ENCODE measurements at places on chromosomes 7 and 10. TPM values are rescaled to one million over a fixed set of nuclear protein-coding genes. Genes with fewer than 3 reads are reported as not detected.

The UNCX gene
- not detected for total RNA-seq

The AKR1C3 gene
- 31.1 TPM for total RNA-seq

The FKBP6 gene
- total RNA-seq = not detected

The GPR158 gene
- not detected for total RNA-seq

The ZNF365 gene
- 1.6 TPM for total RNA-seq

The COPG2 gene
- total RNA-seq = 14.5 TPM

The PTF1A gene
- total RNA-seq = 138 TPM

The SHH gene
- total RNA-seq = 0.78 TPM

The NCF1 gene
- total RNA-seq = not detected

The OR2F1 gene
- not detected for total RNA-seq

The PARD3 gene
- total RNA-seq = 36.1 TPM

The TMEM213 gene
- not detected for total RNA-seq

The EGFR gene
- 44.2 TPM for total RNA-seq

DNA sequence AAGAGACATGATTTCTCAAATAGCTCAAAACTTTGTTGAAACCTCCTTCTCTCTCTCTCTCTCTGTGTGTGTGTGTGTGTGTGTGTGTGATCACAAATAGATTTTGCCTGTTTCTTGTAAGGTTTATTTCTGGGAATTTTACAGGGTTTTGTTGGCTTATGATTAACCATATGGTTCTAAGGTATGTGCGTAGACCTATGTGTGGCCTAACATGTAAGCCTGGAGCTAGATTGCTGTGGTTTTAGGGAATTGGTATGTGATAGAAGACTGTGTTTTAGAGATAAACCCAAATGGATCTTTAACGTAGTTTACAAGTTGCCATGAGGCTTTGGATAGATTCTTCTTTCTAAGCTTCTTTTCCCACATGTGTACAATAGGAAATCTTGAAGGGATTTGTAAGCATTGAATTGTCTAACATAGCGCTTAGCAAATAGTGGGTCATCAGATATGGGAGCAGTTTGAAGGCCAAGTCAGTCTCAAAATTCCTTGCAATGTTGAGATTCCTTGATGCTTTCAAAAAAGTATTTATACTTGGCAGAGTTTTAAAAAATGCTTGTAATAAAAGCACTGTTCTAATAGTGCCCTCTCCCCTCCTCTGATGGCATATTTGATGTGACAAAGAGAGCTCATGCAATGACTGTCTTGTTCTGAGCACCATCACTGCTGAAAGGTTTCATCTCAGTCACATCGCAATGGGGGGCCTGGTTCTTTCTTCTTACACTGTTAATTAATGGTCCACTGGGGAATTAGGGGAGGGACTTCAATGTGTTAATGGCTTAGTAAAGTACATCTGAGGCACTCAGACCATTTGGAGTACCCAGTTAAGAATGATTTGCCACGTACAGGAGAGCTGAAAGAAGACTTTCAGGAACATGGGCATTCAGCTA is 118.2 kb downstream of the SNX10 start:
- no peak for DNase-seq

DNA sequence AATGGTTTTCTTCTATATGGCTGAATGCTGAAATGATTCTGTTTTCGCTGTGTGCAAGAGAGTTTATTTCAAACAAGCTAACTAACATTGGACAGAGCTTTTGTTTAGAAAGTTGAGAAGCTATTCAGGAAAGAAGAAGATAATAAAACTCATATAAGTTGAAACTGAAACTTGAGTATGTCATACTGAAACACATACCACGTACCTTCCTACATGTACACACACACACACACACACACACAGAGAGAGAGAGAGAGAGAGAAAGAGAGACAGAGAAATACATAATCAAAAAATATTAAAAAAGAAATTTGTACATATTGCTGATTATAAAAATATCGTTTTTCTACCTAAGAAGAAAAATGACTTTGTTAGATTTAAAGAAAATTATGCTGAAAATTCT is 561.9 kb upstream of the KCND2 start:
- DNase-seq = no peak

- no peak for DNase-seq
Measured at GRCh38 chr10:116774728-116775151, 32.4 kb upstream of the HSPA12A start.

DNA sequence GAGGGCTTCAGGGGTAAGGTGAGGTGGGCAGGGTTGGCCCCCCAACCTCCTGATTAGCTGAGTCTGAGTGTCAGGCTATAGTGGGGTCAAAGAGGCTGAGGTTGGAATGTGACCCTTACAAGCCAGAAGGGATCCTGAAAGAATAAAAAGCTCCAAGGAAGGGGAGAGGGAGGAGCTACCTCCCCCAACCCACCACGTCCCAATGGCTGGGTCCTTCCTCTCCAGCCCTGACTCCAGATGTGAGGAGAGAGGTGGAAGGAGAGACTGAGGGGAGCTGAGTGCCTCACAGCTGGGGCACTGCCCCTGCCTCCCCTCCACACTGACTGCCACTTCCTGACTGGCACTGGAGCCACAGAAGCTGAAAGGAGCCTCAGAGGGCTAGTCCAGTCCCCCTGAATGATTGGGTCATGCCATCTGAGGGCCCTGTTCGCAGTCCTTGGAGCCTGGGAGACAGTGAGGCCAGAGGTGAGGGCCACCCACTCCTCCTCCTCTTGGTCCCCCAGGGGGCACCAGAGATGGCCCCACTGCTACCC is 20.6 kb downstream of the IMPDH1 start:
- no peak for DNase-seq

- DNase-seq = peak; percentile 59
Measured at GRCh38 chr7:131106681-131107336, 220.9 kb upstream of the MKLN1 start.

- no peak for DNase-seq
Measured at GRCh38 chr10:1249142-1249920, 193.1 kb downstream of the WDR37 start.

DNA sequence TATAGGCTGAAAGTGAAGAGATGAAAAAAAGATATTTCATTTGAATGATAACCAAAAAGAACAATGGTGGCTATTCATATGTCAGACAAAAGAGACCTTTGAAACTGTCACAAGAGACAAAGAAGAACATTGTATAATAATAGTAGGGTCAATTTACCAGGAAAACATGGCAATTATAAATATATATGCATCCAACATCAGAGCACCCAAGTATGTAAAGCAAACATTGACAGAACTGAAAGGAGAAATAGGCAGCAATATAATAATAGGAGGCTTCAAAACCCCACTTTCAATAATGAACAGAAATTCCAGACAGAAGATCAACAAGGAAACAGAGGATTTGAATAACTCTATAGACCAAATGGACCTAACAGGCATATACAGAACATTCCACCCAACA is 876.2 kb downstream of the GRID1 start:
- DNase-seq = no peak

GRCh38 chr10:81865581-81865980 is 9.4 kb upstream of the NRG3 start:
- no peak for DNase-seq

GRCh38 chr10:68235111-68235510 is 3.2 kb upstream of the ATOH7 start:
- no peak for DNase-seq

DNA sequence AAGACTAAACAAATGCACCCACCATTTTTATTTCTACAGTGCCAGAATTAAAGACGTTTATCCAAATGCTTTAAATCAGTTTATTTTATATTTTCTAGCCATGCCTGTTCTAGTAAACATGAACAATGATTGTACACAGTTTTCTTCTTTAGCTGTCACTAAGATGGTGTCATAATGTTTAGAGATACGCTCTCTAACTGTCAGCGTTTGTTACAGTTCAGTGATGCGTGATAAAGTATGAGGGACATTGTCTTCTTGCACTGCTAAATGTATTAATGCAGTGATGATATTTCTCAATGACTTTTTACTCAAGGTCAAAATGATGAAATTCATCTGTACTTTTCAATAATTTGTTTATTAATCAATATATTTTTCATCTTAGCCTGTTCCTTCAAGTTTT is 513.6 kb downstream of the ATRNL1 start:
- DNase-seq = no peak

DNA sequence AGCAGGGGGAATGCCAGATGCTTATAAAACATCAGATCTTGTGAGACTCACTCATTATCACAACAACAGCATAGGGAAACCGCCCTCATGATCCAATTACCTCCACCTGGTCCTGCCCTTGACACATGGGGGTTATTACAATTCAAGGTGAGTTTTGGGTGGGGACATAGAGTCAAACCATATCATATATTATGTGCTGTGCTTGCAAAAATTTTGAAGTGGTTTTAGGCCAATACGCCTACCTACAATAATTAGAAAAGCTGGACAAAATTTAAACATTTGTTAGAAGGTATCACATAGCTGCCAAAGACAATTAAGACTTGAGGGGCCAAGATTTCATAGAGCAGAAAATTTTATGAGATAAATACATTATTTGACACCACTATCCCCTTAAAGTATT is 29.5 kb downstream of the NPSR1 start:
- no peak for DNase-seq

- DNase-seq = no peak
Measured at GRCh38 chr10:24346877-24347519, 138.1 kb downstream of the KIAA1217 start.

- DNase-seq = no peak
Measured at GRCh38 chr7:128842674-128843641, 12.8 kb downstream of the FLNC start.

- no peak for DNase-seq
Measured at GRCh38 chr7:3888096-3888495, 587.0 kb downstream of the SDK1 start.

GRCh38 chr7:86592185-86592584 is 51.5 kb upstream of the GRM3 start:
- DNase-seq = no peak

DNA sequence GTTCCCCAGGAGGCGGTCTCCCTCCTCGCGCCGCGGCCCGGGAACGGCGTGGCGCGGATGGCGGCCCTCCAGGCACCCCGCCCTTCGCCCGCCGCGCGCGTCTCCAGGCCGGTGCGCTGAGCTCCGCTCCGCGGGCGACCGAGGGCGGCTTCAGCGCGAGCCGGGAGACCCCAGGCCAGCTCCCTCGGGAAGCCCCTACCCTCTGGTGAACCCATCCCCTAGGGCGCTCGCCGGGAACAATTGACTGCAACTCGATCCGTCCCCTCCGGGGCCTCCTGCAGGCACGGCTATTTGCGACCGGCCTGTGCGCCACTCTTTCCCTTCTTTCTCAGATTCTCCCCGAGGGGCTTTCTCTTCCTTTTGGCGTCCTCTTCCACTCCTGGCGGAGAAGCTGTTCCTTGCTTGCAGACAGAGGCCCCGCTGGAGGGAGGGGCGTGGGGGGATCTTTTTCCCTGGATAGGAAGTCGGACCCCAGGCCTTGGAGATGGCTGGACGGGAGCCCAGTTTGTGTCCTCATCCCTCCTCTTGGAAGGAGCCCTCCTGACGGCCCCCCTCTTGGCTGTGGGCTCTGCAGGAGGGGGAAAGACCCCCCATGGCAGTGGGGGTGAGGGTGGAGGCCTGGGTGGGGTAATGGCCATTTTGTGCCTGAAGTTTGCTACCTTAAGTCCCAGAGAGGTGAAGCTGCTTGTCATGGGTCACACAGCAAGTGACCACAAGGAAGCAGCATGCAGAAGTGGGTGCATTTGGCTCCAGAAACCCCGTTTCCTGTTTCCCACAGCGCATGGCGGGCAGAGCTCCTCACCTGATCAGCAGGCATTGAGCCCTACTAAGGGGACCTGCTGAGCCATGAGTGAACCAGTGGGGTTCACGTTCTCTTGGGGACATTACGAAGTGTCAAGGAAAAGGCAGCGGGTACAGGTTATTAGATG is 171.2 kb upstream of the TNRC18 start:
- DNase-seq = no peak

DNA sequence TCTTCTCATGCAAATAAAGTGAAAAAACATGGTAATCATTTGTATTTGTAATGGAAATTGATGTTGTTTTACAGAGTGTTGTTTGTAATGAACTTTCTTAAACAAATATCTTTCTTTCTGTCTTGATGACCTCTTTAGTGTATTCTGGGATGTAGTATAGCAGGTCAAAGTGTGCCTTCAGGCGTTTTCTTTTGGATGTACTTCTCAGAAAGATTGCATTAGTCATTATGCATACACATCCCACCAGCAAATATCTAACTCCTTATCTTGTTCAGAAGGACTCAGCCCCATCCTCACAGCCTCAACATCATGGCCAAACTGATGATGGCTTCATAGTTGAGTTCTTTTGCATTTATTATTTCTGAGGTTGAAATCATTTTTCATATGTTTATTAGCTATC is 124.7 kb downstream of the LRRC18 start:
- no peak for DNase-seq

- DNase-seq = no peak
Measured at GRCh38 chr7:131591687-131592319, 35.4 kb upstream of the PODXL start.

DNA sequence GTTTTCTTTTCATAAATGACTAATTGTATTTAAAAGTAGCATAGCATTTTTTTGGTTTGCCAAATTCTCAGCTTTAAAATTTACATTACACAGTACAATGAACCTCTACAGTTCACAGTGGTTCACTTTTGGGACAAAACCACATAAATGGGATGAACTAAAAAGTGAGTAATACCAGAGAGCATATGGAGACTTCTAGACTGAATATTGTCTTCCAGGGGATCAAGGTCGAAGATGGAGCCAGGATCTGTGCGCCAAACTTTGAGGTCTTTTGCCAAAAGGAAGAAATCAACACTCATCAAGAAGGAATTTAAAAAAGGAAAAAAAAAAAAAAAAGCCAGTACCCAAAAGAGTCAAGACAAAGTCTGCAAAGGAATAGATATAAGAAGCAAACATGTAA is 87.5 kb downstream of the NEBL start:
- no peak for DNase-seq

DNA sequence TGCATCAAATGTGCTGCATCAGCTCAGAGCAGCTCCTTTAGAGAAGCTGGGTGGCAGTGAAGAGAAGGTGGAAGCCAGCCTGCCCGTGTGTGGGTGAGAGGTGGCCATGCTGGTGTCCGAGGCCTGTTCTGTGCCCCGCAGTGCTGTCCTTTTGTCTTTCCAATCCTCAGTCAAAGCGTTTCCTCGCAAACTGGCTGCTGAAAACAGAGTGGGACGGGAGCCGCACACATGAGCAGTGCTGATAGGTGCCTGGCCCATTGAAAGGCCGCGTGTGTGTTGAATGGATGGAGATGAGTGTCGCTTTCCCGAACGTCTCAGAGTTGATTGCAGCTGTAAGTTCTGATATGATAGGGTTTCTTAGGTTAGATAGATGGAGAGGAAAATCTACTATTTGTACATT is 39.3 kb downstream of the WDR37 start:
- DNase-seq = no peak

GRCh38 chr7:112185005-112185834 is 21.0 kb downstream of the DOCK4 start:
- no peak for DNase-seq

DNA sequence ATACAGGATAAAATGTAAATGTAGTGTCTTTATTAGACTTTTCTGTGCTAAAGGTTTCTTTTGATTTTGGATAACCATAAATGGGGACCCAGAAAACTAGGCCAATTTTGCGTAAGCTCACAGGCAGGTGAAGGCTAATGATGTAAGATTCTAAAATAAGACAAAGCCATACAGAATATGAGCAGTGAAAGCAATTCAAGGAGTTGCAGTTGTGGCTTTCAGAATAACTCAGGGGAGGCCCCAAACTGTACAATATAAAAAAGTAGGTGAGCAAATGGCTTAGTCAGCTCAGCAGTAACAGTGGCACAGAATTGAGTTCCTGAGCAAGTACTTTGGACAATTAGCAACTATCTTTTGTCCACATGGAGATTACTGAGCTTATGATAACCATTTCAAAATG is 81.7 kb upstream of the NRP1 start:
- no peak for DNase-seq

Data from body of pancreas (tissue), 4 donors.